ENCODE measurements at places on chromosomes 1 and 21.

DNA sequence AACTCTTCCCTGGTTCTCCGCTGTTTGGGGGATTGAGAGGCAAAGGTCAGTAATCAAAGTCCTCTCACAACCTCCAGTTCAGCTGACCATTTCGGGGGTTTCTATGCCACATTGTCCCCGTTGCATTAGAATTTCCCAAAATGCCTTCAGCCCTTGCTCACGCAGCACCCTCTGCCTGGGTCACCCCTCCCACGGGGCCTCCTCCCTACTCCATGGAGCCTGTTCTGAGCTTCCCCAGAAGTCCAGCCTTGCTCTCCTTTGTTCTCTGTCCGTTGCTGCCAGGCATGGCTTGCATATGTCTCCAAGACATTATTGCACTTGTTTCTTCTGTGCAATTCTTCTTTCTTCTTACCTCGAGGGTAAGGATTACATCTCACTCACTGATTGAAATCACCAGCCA is 16.5 kb downstream of the DMRTB1 start:
- DNase-seq: no peak

DNA sequence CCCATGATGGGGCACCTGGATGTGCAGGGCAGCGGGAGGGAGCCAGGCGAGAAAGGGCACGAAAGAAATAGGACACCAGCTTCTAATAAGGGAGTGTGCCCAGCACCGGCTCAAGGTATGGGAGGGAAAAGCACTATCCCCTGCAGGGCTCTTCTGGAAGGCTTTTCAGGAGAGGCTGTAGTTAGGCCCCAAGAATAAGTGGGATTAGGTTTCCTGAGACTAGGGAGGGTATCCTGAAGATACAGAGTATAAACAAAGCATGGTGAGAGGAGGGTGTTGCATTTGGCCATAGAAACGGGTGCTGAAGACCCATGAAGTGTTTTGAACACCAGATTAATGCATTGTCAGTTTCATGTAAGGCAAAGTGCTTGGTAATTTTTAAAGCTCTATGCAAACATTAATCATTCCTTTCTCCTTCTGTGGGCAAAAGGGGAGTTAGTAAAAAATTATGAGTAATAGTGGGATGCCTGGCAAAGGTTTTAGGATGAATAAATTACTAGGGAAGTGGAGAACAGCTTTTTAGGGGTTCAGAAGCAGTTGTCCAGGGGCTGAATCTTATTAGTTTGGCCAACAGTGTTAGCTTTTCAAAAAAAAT is 74.0 kb downstream of the SYT6 start:
- DNase-seq: no peak

DNA sequence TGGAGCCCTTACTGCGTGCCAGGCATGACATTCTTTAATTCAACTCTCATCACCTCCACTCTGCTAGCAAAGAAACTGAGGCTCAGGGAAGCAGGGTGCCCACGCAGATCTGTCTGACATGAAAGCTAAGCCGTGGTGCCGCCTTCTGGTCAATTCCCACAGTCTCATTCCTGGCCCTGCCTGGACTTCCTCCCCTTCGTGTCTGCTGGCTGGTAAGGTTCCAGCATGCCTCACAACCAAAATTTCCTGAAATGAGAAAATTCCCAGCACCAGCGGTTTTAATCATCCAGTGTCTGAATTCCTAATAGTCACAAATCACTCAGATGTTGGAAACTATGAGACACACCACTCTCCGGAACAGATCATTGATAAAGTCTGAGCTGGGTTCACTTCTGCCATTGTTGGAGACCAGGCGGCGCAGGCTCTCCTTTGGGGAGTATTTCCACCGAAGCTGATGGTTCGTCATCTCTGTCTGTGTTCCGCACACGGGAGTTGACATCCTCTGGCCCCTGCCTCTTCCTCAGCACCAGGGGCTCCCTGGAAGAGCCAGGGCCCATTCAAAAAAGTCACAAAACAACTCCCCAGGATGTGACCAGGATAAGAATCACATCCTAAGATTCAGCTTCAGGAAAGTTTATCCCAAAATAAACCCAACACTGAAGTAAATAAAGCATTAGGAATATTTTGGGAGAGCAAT is 167.7 kb downstream of the PLPP3 start:
- DNase-seq: peak; percentile 70

DNA sequence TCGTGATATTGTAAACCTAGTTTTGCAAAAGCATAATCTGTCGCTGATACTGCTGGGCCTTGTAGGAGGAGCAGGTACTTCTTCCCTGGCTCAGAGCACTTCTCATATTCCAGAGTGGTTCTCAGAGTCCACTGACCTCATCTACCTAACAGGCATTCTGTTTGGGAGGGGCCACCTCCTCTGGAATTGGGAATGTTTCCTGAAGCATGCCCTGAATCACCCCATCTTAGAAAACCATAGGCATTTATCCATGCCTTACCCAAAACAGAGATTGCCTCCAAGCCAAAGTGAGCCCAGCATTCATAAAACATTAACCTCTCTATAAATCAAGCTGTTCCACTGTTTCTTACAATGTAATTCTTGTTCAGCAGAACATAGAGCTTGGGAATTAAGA is 35.1 kb downstream of the SLC44A3 start:
- DNase-seq: no peak

DNA sequence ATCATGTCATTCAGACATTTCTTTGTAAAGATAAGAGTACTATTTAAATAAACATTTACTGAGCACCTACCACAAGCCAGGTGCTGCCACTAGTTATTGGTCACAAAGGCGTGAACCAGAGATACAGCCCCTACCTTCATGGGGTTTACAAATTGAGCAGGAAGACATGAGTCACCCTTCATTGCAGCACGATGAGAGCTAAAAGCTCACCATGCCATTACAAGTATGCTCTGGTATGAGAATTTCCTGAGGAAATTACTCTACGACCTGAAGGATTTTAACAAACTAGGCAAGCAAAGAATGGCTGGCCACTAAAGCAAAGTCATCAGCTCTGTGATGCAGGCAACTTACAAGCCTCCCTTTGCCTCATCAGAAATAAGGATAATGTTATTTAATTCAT is 346.8 kb downstream of the BRINP2 start:
- DNase-seq: no peak

DNA sequence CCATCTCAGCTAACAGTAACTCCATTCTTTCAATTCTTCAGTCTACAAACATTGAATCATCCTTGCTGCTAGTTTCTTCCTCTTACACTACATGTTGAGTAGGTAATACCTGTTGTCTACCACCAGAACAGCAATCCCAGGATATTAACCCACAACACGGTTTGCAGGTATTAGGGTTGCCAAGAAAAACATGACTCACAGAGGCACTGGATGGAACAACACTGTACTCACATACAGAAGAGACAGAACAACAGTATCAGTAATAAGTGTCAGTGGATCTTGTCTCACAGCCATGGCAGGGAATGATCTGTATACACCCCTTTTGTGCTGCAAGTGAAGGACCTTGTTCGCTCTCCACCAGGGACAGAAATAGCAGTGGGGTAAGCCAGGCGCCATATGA is 212.1 kb downstream of the GPR52 start:
- DNase-seq: peak; percentile 22

DNA sequence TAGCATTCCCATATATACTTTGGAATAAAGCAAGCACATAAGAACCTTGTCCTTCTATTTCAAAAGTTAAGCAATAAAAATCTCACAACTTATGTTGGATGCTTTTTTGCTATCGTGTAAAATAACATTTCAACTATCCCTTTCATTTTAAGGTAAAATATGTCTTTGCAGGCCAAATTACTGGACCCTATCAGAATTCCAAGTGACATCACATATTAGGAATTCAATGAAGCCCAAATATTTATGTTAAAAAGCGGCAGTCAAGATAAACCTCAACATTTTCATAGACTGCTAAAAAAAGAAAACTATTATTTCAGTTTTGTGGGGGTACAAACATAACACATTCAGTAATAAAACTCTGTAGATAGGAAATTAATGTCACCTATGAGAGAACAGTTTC is 252.0 kb downstream of the KCTD3 start:
- no peak for DNase-seq

DNA sequence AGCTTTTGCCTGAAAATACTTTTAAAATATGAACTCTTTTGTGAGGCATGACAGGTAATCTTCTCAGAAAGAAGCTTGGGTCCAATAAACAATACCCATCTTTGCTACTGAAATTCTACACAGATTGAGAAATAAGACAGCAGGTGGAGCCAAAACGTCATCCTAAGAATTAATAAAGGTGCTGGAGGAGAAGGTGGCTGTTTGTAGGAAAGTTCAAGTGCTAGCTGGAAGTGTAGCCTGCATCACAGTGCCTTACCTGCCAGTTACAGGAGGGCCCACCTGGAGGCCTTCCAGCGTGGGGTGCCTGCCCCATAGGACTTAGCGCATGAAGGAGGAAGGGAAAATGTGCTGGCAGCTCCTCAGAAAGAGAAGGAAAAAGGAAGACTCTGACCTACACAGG is 93.7 kb downstream of the TTC3 start:
- DNase-seq: no peak

DNA sequence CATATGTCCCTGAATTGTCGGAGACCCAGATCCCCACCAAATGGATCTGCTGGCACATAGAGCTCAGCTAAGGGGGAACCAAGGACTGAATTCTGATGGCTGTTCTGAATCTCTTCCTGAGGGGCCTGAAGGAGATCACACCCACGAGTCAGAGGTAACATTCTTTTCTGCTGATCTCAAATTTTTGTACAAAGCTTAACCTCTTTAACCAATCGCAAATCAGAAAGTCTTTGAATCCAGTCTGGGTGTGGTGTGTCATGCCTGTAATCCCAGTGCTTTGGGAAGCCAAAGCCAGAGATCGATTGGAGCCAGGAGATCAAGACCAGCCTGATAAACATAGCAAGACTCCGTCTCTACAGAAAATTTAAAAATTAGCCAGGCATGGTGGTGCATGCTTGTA is 62.8 kb upstream of the PRRC2C start:
- no peak for DNase-seq

DNA sequence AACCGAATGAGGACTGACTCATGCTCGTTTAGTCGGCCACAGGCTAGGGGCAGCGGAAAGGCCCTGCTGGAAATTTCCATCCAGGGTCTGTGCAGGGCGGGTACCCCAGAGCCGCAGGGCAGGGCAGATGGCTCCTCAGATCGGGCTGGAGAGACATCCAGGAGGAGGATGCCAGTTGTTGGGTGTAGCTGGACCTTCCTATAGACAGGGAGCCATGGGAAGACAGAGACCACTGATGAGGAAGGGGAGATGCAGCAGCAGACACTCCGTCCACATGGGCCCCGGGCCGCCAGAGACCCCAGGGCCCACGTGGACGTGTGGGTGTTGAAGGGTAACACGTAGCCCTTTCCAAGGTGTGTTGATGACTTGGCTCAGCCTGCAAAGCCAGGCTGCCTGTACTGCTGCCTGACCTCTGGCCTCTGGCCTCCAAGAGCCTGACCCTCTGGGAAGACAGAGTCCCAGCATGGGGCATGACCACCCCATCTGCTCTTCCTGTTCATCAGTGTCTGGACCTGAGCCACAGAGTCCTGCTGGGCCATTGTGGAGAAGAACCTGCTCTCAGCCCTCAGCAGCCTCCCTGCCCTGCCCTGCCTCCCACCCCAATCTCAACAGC is 4.8 kb downstream of the GNG4 start:
- DNase-seq: no peak

- no peak for DNase-seq
Observed at GRCh38 chr1:94614168-94614815, 72.7 kb upstream of the F3 start.
